ENCODE measurements at places on chromosomes 5 and 9.

DNA sequence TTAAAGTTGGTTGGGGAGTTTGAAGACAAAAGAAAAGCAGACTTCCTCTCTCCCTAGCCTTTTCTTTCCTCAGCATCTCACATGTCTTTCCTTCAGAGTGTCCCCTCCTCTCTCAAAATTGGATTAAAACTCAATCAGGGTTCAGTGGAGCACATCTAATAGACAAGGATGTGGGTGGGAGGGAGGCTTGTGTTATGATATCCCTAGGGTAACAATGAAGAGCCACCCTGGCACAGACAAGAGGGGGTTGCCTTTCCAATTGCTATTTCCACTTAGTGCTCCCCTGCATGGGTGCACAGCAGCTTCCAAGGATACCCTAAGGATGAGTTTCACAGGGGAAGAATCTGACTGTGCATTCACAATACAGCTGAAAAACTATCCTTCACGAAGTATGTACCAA is 585.2 kb upstream of the C9orf72 start:
- no peak for DNase-seq

DNA sequence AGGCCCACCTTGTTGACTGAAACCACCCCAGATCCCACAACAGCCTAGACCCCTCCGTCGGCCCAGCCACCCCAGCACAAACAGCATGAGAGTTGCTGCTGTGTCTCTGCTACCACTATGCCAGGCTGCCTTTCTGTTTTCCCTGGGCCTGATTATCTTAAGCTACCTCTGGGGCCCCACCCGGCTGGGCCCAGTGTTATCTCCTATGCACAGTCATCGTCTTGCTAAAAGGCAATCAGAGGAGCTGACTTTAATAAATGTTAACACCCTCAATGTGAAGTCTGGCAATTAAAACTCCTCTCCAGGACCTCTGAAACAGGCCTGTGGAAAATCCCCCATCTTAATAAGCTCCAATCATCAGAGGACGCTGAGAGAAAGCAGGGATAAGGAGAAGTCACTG is 144.9 kb downstream of the FAM114A2 start:
- no peak for DNase-seq

DNA sequence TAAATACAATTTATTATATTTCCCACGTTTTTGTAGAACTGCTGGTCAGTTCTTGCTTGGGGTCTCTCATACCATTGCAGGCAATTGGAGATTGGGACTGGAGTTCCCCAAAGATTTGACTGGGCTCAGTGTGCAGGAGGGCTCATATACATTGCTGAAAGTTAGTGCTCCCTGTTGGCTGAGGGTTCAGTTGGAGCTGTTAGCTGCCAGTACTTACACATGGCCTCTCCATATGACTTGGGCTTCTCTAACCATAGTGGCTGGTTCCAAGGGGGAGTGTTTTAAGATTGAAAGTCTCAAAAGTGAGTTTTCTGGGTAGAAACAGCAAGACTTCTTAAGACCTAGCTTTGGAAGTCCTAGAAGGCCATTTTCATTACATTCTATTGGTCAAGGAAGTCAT is 102.9 kb downstream of the MAN2A1 start:
- no peak for DNase-seq

GRCh38 chr5:141945511-141946051 is 12.4 kb downstream of the PCDH12 start:
- DNase-seq: no peak

GRCh38 chr9:95585824-95586223 is 69.1 kb upstream of the PTCH1 start:
- DNase-seq: no peak

GRCh38 chr9:61665330-61665751 is 475.5 kb downstream of the SPATA31A7 start:
- no peak for DNase-seq

DNA sequence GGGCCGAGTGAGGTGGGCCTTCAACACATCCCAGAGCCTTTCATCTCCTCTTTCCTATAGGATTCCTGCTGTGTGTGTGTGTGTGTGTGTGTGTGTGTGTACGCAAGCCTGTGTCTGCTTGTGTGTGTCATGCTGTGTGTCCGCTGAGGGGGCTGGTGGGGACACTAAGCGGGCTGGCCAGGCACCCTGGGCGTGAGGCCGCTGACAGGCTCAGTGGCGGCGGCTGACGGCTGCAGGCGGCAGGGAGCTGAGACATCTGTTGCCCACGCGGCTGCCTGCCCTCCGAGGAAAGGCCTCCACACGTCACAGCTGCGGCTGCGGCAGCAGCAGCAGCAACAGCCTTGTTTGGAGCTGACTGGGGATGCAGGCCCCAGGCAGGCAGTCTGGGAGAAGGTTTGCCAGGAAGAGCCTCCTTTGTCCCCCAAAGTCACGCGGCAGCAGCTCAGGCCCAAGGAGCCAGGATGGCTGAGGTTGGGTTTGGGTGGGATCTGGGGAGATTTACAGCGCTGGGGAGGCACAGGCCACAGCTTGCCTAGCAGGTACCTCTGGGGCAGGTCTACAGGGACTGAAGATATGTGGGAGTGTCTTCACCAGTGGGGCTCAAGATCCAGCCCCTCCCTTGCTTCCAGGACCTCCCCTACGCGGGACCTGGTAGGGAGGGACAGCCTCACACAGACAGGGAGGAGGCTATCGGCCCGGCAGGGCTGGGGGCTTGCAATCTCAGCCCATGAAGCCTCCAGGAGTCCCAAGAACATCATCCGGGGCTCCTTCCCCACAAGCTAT is 1.8 kb downstream of the PDLIM4 start:
- DNase-seq: no peak

DNA sequence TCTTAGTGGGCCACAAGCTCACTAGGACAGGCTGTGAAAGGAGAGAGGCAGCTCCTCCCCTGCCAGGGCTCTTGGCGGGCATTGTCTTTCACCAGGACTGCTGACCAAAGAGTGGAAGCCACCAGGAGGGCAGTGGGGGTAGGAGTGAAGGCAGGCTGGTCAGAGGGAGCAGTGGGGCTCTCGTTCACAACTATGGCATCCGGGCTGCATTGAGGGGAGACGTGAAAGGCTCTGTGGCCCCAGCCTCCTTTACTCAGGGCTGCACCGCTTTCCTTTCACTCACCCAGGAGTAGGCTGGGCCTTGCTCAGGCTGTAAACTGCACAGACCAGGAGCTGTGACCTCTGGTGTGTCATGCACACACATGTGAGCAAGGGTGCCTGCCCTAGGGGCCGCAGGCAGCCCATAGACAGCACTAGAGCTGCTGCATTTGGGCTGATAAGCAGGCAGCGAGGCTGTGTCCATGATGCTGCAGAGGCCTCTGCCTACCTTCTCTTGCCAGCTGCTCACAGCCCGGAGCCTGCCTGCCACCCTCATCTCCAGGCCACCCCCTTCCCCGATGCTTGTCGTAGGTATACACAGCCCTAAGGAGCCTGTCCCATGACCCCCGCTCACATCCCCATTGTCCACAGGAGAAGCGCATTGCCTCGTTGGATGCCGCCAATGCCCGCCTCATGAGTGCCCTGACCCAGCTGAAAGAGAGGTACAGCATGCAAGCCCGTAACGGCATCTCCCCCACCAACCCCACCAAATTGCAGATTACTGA is 130.4 kb downstream of the DAB2IP start:
- no peak for DNase-seq

DNA sequence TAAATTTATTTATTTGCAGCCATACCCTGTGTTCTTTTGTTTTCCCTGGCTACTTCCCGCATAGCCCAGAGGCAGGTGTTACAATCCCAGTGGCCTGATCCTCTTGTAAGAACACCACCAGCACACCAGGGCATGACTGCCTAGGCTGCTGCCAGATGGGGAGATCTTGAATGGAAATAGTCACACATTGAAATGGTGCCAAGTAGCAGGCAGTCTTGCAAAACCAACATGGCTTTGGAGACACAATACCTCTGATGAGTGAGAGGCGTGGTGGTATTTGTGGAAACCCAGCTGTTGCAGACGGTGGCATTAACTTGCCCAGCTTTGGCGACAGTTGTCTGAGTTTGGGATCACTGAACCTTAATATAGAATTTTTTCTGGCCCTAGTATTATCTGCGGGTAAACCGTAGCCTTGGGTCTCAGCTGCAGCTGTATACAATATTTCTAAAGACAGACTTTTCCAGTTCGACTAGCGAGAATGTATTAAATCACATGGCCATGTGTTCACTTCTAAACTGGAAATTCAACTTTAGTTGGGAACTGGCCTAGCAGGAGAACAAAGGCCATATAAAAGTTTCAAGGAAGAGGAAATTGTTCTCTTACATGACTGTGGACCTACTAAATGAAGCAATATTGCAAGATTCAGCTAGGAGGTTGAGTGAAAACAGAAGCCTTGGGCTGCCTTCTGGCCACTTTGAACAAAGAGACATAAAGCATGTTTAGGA is 277.0 kb downstream of the SMARCA2 start:
- no peak for DNase-seq

- DNase-seq: peak; percentile 2
Observed at GRCh38 chr5:174371600-174372094, 326.1 kb downstream of the NSG2 start.

DNA sequence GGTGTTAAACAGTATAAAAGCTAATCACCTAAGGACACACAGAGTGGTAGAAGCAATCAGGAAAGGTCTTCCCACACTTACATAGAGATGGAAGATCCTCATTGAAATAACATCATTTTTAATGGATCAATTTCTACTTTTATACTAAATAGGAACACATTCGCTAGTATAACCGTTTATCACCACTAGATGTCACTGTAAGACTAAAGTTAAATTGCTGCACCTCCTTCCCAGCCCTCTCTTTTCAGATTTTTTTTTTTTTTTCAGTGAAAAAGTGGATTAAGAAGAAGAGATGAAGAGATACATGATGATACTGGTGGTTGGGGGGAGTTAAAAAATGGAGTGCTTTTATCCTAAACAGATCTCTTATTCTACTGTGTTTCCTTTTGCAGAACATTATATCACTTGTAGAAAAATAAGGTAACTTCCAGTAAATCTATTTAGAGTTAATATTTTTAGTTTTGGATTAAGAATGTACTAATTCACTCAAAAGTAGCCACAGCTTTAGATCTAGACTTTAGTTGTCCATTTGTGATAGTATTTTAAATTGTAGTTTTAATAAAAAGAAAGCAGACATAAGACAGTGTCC is 116.9 kb upstream of the ARRDC3 start:
- DNase-seq: peak; percentile 16

DNA sequence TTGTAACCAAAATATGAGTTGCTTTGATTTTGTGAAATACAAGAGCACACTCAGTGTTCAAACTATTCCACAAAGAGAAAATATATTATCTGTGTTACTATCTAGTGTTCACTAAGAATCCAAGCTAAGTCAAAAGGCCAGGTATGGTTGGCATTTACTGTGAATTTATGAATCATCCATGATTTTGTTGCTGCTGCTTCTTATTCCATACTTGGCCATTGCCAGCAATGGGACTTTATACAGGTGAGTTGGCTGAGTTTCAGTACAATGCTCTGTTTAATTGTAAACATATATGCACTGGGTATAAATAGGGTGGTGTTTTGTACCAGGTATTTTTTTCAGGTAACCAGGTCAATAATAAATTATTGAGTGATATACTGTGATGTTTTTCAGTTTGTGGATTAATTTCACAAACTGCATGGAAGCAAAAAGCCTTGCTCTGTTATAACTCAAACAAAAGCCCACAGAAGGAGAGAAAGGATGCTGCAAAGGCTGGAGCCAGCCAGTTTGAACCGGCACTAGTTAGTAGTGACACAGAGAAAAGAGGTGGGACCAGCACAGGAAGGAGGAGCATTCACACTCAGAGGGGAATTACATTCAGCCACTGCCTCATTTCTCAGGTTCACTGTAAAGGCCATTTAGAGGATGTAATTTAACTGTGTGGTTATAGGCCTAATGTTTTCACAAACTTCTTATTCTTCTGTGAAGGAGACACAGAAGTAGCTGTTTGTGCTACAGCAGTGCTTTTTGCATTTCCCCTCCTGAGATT is 381.8 kb downstream of the ADGRV1 start:
- no peak for DNase-seq

DNA sequence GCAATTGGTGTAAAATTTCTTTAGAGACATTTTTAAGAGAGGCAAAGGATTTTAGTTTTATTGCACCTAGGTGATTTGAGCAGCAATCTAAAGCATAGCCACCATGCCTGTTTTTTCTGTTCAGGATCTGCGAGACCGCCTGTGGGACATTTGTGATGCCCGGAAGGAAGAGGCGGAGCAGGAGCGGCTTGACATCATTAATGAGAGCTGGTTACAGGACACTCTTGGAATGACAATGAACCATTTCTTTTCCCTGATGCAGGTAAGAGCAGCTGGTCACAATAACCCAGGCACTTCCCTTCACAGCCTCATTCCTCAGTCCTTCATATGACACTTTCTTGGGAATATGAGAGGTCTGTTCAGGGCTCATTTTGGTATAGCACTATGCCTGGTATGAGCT is 103.2 kb upstream of the IL7R start:
- DNase-seq: no peak

DNA sequence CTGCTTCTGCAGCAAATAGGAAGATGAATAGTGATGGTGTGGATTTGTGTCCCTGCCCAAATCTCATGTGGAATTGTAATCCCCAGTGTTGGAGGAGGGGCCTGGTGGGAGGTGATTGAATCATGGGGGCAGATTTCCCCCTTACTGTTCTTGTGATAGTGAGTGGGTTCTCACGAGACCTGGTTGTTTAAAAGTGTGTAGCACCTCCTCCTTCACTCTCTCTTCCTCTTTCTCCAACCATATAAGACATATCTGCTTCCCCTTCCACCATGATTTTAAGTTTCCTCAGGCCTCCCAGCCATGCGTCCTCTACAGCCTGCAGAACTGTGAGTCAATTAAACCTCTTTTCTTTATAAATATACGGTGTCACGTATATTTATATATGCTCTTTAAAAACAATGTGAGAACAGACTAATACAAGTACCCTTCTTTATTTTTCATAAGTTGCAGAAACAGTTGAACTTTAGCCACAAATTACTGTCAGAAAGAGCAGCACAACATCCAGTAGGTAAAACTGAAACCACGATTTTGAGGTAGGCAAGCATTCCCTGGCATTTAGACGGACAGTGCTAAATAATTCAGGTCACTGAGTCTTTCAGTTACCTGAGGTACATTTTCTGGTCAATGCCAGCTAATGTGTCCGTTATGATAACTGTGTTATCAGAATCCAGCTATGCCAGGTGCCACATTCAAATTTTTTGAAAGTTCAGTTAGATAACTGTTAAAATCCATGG is 79.3 kb upstream of the SPEF2 start:
- no peak for DNase-seq

GRCh38 chr5:166058660-166059059 is 2232.8 kb upstream of the WWC1 start:
- DNase-seq: no peak

- no peak for DNase-seq
Observed at GRCh38 chr9:34171753-34172535, 6.9 kb upstream of the UBAP1 start.

DNA sequence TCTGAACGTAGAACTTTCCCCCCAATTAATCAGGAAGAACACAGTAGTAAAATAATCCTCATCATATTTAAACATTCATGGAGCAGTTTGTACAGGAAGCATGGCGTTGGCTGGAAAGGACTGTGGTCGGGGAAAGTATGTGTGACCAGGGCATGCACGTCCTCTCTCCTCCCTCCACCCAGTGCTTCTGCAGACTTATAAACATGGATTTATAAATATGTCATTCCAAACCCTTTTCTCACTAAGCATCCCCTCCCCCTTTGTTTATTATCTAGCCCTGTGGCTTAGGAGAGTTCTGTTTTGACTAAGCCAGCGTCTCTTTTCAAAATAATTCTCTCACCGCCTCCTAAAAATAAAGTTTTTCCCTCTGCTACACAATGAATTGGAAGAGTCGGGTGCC is 70.4 kb upstream of the DAP start:
- DNase-seq: no peak

- no peak for DNase-seq
Observed at GRCh38 chr5:172640822-172641358, at the start of gene NEURL1B. Gene NEURL1B, plus strand, starts transcription at chr5:172641263. Its CDS starts 144 bp downstream, at chr5:172641407.

- no peak for DNase-seq
Observed at GRCh38 chr5:131947445-131947844, 2.0 kb upstream of the MEIKIN start.

Data from retinal pigment epithelial cell (primary cell).